ENCODE measurements at places on chromosomes 6 and 20. TPM values are rescaled to one million over a fixed set of nuclear protein-coding genes. Genes with fewer than 3 reads are reported as not detected.

- DNase-seq, result peak; percentile 60
Observed at GRCh38 chr6:26044140-26045064, 42.8 kb upstream of the HFE start.

DNA sequence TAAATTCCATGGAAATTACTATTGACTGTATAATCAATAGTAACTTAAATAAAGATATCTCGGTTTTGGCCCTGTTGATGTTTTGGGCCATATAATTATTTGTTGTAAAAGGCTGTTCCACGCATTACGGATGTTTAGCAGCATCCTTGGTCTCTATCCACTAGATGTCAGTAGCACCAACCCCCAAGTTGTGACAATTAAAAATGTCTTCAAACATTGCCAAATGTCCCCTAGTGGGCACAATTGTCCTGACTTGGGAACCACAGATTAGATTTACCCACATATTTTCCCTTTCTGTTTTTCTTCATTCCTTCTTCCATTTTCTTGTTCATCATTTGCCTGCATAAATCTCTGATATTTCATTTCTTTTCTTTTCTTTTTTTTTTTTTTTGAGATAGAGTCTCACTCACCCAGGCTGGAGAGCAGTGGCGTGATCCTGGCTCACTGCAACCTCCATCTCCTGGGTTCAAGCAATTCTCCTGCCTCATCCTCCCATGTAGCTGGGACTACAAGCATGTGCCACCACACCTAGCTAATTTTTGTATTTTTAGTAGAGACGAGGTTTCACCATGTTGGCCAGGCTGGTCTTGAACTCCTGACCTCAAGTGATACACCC, 13.6 kb upstream of the WFDC8 start:
- DNase-seq, result peak; percentile 7

DNA sequence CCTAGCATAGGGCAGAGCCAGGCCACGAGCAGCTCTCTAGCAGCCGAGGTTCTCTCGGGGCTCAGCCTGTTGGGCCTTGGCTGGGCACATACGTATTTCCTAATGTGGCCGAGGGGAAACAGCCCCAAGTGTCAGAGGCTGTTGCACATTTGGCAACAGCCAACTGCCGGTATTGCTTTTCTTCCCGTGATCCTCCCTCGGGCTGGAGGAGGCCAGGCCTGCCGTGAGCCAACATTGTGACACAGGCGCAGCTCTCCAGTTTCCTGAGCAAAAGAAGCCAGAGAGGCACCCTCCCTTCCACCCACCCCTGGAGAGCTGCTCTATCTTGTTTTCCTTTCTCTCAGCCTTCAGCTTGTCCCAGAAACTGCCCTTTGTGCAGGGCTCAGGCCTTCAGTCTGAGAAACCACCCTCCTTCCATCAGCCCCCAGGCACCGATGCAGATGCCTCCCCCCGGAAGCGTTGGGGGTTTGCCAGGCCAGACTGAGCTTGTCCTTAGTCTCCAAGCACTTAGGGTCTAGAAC, 5.1 kb upstream of the BPI start:
- peak; percentile 8 for DNase-seq

GRCh38 chr20:62929051-62929538, 2.8 kb upstream of the DIDO1 start:
- peak; percentile 32 for DNase-seq

GRCh38 chr6:37482606-37483251, 17.0 kb downstream of the CCDC167 start:
- DNase-seq, result no peak

DNA sequence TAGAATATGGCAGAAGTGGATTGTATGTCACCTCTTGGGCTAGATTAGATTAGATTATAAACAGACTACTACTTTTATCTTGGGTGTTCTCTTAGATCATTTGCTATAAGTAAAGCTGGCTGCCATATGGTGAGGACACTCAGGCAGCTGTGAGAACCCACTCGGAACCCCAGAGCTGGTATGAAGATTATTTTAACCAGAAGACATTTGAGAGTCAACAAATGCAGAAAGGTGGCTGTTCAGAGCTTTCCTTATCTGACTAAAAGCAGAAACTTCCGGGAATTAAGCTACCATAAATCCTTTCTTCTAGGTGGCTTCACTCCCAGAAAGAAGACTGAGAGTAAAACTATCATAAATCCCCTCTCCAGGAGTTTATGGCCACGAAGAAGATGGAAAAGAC, 91.9 kb downstream of the RNGTT start:
- DNase-seq, result no peak

- peak; percentile 32 for DNase-seq
Observed at GRCh38 chr6:98827295-98828159, 6.8 kb upstream of the POU3F2 start.

GRCh38 chr6:91590191-91590590, 1003.3 kb upstream of the MAP3K7 start:
- no peak for DNase-seq

DNA sequence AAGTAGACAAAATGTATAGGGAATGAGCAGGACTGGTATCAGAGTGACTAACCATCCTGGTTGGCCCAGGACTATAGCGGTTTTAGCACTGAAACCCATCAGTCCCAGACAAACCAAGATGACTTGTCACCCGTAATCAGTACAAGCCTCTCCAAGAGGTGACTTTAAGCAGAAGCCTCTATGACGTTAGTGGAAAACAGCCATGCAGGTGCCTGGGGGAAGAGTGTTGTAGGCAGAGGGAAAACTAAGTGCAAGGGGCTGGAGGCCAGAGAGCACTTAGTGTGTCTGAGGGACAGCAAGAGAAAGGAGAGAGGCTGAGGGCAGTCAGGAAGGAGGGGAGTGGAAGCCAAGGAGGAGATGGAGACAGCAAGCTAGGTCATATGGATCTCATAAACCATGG, 2.1 kb downstream of the SGK2 start:
- DNase-seq, result no peak

DNA sequence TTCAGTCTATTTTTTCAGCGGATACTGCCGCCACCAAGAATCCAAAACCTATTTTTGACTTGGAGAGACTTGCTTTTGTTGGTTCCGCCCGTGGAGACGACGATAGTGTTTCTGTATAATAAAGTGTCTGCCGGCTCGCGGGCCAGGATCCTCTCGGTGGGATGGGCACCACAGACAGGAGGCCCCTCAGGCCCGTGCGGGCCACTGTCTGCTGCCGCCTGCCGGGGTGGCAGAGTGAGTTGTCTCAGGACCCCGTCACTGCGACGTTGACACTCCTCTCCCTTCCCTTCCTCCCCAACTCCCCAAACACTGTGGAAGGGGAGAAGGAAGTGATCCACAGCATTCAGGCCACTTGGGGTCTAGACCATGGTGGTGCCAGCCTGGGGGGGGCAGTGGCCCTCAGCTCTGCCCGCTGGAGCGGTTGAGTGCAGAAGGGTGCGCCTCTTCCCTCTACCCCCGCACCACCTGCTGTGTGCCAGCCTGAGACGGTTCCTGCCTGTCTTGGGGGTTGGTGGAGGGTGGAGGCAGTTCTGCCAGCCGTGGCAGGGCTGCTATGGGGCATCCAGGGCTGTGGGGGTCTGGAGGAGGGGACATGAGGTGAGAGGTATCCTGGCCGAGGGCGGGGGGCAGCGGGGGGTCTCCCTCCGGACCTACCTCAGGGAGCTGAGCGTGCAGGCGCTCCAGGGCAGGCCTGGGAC, 17.5 kb downstream of the RBM38 start:
- no peak for DNase-seq

- no peak for DNase-seq
Observed at GRCh38 chr6:7882505-7883257, 27.9 kb downstream of the TXNDC5 start.

DNA sequence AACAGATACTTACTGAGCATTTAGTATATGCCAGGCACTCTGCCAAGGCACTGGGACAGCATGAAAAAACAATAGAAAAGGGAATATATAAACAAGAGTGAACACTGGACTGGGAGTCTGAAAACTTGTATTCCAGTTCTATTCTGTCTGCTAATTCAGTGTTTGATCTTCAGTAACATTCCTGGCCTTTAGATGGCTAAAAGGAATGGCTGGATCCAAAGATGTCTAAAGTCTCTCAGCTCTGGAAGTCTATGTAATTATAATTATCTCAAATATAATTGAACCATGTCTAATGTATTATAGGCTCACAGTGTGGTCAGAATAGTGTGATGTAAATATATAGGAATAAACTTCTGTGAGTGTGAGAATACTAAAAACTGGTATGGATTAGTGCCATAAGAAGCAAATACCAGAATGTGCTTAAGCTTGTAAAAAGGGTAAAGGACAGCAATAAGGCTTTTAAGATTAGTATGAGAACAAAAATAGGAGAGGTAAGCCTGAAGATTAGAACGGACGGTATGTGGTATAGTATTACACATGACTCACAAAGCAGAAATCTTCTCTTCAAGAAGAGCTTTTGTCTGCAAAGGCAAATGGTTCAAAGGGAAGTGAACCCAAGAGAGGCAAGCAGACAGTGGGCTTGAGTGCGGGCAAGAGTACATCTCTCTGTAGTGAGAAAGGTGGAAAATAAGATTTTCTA, 68.5 kb downstream of the TMEM200A start:
- no peak for DNase-seq

GRCh38 chr6:21033575-21034026, 499.3 kb downstream of the CDKAL1 start:
- no peak for DNase-seq

DNA sequence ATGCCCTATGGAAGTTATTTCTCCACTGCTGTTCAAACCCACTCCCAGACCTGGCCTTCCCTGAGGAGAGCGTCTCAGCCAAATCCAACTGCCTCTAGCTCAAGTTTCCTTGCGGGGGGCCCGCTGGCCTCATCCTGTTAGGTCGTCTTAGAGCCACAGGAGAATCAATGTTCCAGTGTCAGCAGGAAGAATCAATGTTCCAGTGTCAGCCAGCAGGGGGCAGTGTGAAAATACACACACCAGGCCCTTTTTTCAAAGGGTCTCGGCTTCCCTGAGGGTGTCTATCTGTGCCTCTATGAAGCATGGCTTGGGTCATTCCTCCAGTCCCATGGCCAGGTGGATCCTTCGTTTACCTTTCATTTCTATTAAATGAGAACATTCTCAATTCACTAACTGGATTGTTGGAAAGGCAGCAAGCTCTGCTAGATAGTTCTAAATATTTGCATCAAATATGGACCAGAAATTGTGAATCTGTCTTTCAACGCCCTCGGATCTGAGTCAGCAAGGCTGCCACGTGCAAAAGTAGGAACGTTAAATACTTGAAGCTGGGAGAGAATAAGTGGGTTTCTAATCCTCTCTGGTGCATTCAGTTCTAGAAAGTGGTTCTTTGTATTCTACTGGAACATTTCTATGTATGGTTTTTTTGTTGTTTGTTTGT, 19.2 kb downstream of the PRND start:
- peak; percentile 37 for DNase-seq

DNA sequence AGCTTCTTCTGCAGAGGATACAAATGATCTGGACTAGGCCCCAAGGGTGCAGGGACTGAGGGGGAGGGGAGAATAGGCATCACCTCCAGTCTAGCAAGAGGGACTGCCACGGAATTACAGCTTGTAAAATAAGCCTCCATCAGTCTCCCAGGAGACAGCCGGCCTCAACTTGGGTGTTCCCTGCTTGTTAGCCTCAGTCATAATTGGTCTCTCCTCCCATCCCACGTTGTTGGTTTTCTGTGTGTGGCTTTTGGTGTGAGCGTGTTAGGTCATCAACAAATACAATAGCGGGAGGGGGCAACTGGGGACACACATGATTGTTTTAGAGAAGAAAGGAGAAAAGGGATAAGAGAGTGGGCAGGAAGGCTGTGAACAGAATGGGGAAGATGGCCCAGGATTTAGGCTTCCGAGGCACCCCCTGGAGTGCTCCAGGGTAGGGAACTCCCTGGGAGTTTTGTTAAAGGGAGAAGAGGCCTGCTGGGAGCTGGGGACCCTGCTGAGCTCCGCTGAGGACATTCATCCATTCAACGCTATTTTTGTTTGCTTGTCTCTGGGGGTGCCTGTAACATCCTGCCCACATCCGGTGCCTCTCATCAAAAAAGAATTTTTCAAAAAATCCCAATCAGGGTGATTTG, 9.2 kb downstream of the FOXA2 start:
- no peak for DNase-seq

GRCh38 chr6:16841241-16841640, 80.0 kb upstream of the ATXN1 start:
- DNase-seq, result no peak

Gene C6orf118
- total RNA-seq, result not detected

Gene MACROD2
- total RNA-seq, result not detected

Gene HAO1
- not detected for total RNA-seq

Gene MCM3
- total RNA-seq, result 326 TPM

Gene CFAP206
- total RNA-seq, result 1.5 TPM

Gene PAK5
- total RNA-seq, result not detected

Gene MYLK2
- total RNA-seq, result not detected

Gene DLL1
- total RNA-seq, result 0.18 TPM

Gene KCNQ2
- 133 TPM for total RNA-seq

Gene RHAG
- not detected for total RNA-seq

Gene SLC13A3
- total RNA-seq, result not detected

Gene GCM1
- not detected for total RNA-seq

Gene IL17F
- not detected for total RNA-seq

Data from G401 (cell line).